ENCODE measurements at places on chromosomes 3 and 15.

GRCh38 chr15:41811432-41812195 is 16.3 kb upstream of the JMJD7 start:
- peak; percentile 85 for DNase-seq

DNA sequence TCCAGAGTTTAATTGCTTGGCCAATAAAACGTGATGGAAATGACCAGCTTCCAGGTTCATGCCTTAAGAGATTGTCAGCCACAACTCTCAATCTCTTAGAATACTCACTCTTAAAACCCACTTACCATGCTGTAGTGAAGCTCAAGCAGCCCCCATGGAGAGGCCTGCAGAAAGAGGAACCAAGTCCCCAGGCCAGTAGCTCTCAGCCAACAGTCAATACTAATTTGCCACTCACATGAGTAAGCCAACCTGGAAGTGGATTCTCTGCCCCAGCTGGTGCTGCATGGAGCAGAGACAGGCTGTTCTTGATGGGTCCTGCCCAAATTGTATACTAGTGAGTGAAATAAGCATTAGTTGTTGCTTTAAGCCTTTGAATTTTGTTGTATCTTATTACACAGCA is 155.9 kb downstream of the OXSM start:
- no peak for DNase-seq

- no peak for DNase-seq
These were observed 123.2 kb downstream of the MFSD1 start for GRCh38 chr3:158925021-158925420.

GRCh38 chr3:179743913-179744312 is 91.1 kb downstream of the USP13 start:
- no peak for DNase-seq

DNA sequence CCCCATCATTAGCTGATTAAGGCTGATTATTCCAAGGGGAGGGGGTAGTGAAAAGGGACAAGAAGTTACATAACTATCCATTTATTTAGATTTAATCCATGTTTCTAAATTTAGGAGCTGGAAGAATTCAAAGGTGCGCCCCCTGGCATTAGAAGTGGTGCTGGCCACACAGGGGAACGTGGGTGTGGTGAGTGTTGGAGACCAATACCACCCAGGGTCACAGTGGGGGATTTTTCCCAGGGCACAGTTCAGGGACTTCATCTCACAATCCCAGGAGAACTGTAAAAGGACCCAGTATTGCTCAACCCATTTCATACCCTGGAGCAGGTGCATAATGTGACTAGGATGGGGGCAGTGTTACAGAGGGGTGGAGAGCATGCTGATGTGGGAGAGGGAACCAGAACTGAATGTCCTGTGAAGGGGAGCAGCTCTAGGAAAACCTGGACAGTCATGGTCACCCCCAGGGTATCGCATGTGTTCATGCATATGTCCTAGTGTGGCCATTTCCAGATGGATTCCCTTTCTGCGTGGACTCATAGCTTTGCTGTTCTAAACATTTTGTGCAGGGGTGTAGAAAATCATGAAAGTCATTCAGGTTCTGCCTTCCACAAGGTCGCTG is 110.3 kb downstream of the LSM3 start:
- no peak for DNase-seq

All from activated naive CD4-positive, alpha-beta T cell treated with anti-CD3 and anti-CD28 coated beads for 36 hours (primary cell).